ENCODE measurements at places on chromosomes 5 and 9. TPM values are rescaled to one million over a fixed set of nuclear protein-coding genes. Genes with fewer than 3 reads are reported as not detected.

GRCh38 chr5:7592910-7593309 lies 197.0 kb downstream of the ADCY2 start:
- H3K4me3 ChIP-seq, result no peak overlapping the region
- H3K27ac ChIP-seq, result no peak overlapping the region
- H3K27me3 ChIP-seq, result no peaks in the 10 kb centered on the region
- H3K36me3 ChIP-seq, result no peaks in the 10 kb centered on the region
- peaks cover 2% of the 10 kb centered on the region for H3K4me1 ChIP-seq

DNA sequence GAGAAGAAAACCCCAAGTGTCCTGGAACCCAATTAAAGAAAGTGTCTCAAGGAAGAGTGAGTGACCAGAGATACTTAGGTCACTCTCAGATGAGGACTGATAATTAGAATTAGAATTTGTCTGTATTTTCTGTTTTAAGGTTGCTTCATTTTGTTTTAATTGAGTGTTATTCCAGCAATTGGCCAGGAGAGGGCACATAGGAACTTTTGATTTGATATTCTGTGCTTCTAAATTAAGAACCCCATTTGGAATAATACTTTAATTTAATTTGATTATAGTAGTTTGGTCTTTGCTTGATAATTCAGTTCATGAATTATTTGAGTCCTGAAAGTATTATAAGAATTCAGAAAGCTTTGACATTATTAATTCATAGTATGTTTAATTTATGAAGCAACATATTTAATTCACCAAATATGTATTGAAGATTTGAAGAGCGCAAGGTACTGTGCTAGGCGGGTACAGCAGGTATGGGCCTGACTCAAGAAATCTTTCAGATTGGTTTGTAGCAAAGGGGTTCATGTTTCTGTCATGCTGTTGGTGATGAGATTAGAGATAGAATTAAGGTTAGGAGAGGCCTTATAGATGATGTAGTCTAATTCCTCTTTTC lies 4.9 kb downstream of the MRPL22 start:
- no peak overlapping the region for H3K4me3 ChIP-seq
- no peaks in the 10 kb centered on the region for H3K27me3 ChIP-seq
- H3K27ac ChIP-seq, result no peak overlapping the region
- DNase-seq, result no peak
- no peaks in the 10 kb centered on the region for H3K4me1 ChIP-seq

- H3K4me1 ChIP-seq, result no peaks in the 10 kb centered on the region
- no peaks in the 10 kb centered on the region for H3K27me3 ChIP-seq
- H3K4me3 ChIP-seq, result no peak overlapping the region
- no peak for DNase-seq
- H3K27ac ChIP-seq, result no peak overlapping the region
These were observed 10.4 kb upstream of the DNAJA1 start for GRCh38 chr9:33014665-33015014.

- H3K4me3 ChIP-seq, result no peak overlapping the region
- no peaks in the 10 kb centered on the region for H3K4me1 ChIP-seq
- no peaks in the 10 kb centered on the region for H3K27me3 ChIP-seq
- no peak overlapping the region for H3K27ac ChIP-seq
- DNase-seq, result no peak
- no peaks in the 10 kb centered on the region for H3K36me3 ChIP-seq
These were observed 49.4 kb downstream of the GGTA1 start for GRCh38 chr9:121450241-121450640.

DNA sequence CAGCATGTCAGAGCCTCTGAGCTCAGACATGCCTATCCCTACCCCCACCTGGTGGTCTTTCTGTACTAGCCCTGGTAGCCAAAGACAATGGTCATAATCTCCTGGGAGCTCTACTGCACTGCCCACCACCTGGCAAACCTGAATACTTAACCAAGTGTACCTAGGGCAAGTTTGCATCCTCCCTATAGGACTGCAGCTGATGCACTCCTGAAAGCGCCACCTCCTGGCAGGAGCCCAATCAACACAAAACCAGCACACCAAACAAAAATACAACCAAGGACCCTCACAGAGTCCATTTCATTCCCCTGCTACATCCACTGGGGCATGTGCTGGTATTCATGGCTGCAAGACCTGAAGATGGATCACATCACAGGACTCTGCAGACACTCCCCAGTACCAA lies 14.8 kb upstream of the FAM174A start:
- H3K36me3 ChIP-seq, result no peaks in the 10 kb centered on the region
- DNase-seq, result no peak
- H3K4me3 ChIP-seq, result no peak overlapping the region
- no peaks in the 10 kb centered on the region for H3K4me1 ChIP-seq
- H3K27ac ChIP-seq, result no peak overlapping the region
- H3K27me3 ChIP-seq, result no peaks in the 10 kb centered on the region

DNA sequence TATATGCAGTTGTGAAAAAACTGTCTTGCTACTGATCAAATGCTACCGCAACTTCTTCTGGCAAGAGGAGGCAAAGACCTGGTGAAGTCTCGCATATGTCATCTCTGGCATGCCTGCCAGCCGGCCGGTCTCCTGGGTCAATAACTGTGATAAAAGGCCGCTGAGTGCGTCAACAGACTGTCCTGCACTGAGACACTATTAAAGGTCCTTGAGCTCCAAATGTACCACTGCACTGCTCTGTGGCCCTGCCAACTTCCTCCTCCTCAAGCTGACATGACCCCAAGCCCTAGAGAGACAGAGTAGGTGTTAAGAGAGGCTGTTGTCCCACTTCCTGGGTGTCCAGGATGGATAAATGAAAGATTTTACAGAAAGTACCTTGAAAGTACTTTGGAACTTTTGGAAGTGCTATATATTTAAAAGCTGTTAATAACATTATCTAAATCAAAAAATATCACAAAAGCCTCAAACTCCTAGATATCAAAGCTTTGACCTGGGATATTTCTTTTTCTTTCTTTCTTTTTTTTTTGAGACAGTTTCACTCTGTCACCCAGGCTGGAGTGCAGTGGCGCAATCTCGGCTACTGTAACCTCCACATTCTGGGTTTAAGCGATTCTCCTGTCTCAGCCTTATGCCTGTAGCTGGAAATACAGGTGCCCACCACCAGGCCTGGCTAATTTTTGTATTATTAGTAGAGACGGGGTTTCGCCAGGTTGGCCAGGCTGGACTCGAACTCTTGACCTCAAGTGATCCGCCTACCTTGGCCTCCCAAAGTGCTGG lies 31.5 kb downstream of the RAPGEF1 start:
- H3K36me3 ChIP-seq, result no peaks in the 10 kb centered on the region
- no peak overlapping the region for H3K4me3 ChIP-seq
- no peaks in the 10 kb centered on the region for H3K27me3 ChIP-seq
- H3K4me1 ChIP-seq, result peaks cover 6% of the 10 kb centered on the region
- DNase-seq, result no peak

DNA sequence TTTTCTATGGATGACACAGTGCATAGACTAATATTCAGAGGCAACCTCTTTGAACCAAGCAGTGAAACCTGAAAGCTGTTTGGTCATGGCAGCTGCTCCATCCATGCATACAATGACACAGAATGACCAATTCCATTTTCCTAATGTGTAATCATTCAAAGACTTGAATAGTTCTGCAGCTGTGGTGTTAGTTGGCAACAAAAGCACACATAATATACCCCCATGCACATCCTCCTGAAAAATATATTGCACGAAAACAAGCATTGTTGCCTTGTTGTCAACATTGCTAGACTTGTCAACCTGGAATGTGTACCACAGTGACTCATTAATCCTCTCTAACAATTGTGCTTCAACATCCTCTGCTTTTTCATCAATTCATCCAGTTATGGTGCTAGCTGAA lies 71.0 kb upstream of the SEMA6A start:
- H3K4me3 ChIP-seq, result no peak overlapping the region

- H3K4me1 ChIP-seq, result no peaks in the 10 kb centered on the region
- DNase-seq, result no peak
- H3K4me3 ChIP-seq, result no peak overlapping the region
These were observed 83.0 kb downstream of the SMC2 start for GRCh38 chr9:104177003-104177611.

- no peak overlapping the region for H3K4me3 ChIP-seq
- H3K27ac ChIP-seq, result no peak overlapping the region
- H3K4me1 ChIP-seq, result peaks cover 2% of the 10 kb centered on the region
- no peaks in the 10 kb centered on the region for H3K27me3 ChIP-seq
These were observed 4.6 kb downstream of the SNX2 start for GRCh38 chr5:122779451-122779850.

- no peak overlapping the region for H3K4me3 ChIP-seq
- H3K36me3 ChIP-seq, result no peaks in the 10 kb centered on the region
- no peaks in the 10 kb centered on the region for H3K27me3 ChIP-seq
- no peak overlapping the region for H3K27ac ChIP-seq
- H3K4me1 ChIP-seq, result no peaks in the 10 kb centered on the region
- DNase-seq, result no peak
These were observed 4.6 kb downstream of the RALGPS1 start for GRCh38 chr9:126919193-126919592.

The PCDHGA7 gene
- total RNA-seq, result 8.0 TPM

The PCDHGA4 gene
- total RNA-seq, result 10.2 TPM

The SLC6A18 gene
- not detected for total RNA-seq

The PCDHB7 gene
- total RNA-seq, result 6.7 TPM

The LRRC8A gene
- 63.8 TPM for total RNA-seq

The CBY3 gene
- not detected for total RNA-seq

The SLC36A2 gene
- total RNA-seq, result not detected
